ENCODE measurements at places on chromosomes 12 and 14.
A peak's percentile ranks its signal among the peaks of the same experiment; 100 is the strongest.

GRCh38 chr12:106643000-106643399 lies 60.2 kb downstream of the RFX4 start:
- DNase-seq = no peak

GRCh38 chr14:89357655-89358297 lies 59.3 kb downstream of the FOXN3 start:
- DNase-seq = no peak

DNA sequence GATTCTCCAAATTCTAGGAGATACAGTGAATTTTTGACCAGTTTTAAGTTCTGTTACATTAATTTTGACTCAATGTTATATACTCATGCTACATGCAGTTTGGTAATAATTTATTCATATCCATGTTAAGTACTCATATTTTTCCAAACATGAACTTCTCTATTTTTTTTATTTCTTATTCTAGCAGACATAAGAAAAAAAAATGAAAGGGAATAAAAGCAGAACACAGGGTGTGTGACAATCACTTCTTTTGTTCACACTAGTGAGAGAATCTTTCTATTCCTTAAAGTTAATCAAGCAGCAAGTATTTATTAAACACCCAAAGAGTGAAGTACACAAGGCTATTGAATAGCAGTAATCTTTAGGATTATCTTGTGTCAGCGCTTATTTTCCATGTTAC lies 171.1 kb upstream of the ATP2B1 start:
- no peak for DNase-seq

- DNase-seq = peak; percentile 20
Observed at GRCh38 chr12:78229591-78230101, 399.0 kb downstream of the NAV3 start.

GRCh38 chr12:27057543-27057942 lies 24.8 kb downstream of the C12orf71 start:
- no peak for DNase-seq

DNA sequence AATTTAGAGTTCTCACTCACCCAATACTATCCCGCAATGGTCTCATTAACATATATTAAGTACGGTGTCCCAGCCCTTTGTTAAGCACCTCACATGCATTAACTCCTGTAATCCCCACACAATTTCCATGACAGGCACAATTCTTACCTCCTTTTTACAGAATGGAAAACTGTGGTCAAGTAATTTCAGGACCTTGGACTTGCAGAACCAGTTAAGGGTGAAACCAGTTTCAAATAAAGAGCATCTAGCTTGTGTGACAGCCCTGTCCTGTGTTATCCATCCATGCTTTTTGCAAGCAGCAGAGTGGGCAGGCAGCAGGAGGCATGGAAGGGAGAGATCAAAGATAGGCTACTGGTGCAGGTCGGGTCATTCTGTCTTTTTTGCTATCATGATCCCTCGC lies 470.8 kb downstream of the NELL2 start:
- no peak for DNase-seq

GRCh38 chr12:78442454-78442801 lies 422.1 kb upstream of the SYT1 start:
- no peak for DNase-seq

DNA sequence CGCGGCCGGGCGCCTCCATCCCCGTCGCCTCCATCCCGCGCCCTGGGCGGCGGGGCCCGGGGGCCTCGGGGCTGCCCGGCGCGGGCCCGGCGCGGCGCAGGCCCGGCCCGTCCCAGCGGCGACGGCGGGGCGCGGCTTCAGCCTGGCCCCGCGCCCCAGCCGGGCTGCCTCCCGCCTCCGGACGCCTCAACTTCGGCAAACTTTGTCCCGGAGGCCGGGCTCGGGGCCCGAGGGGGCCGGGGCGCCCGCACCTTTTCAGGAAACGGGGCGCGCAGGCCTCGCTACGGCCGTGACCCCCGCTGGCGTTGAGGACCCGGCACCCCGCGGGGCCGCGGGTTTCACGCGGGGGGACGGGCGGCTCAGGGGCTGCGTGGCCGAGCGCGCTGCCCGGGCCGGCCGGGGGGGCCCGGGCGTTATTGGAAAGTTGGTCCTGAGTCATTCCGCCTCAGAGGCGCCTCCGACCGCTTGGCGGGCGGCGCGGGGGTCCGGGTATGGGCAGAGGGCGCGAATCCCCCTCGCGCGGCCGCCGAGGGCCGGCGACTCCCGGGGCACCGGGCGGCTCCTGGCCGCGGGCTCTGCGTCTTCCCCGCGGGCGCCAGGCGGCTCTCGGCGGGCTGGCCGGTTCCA lies 575 bp downstream of the TRAF3 start:
- DNase-seq = peak; percentile 31

DNA sequence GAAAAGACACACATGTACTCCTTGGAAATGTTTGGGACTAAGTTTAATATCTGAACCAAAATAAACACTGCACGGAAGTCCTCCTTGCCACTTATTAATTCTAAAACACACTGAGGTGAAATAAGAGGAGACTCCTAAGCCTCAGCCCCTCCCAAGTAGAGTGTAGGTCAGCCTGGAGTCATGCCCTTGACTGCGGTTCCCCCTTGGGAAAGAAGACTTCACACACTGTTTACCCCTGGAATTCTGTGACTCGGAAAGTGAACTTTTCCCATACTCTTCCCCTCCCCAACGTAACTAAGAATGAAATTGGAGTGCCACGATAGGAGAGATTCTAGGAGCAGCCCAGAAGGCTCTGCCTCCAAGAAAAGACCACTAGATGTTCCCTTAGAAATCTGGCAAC lies 8.6 kb upstream of the TFCP2 start:
- DNase-seq = no peak

GRCh38 chr12:18068355-18068754 lies 21.6 kb downstream of the RERGL start:
- no peak for DNase-seq

- DNase-seq = no peak
Observed at GRCh38 chr14:52610187-52610586, 57.6 kb downstream of the GPR137C start.

GRCh38 chr12:52739963-52740362 lies 36.6 kb upstream of the KRT77 start:
- DNase-seq = no peak

DNA sequence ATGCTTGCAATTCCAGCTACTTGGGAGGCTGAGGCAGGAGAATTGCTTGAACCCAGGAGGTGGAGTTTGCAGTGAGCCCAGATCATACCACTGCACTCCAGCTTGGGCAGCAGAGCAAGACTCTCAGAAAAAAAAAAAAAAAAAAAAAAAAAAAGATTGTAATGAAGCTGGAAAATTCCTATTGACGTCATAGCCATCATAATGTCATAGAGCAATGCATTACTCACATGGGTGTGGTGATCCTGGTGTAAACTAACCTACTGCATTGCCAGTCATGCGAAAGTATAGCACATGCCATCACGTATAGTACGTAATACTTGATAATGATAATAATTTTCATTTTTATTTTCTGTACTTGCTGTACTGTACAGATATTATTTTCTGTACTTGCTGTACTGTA lies 42.7 kb upstream of the NID2 start:
- DNase-seq = no peak

GRCh38 chr14:93045965-93046704 lies 69.6 kb downstream of the ITPK1 start:
- no peak for DNase-seq

DNA sequence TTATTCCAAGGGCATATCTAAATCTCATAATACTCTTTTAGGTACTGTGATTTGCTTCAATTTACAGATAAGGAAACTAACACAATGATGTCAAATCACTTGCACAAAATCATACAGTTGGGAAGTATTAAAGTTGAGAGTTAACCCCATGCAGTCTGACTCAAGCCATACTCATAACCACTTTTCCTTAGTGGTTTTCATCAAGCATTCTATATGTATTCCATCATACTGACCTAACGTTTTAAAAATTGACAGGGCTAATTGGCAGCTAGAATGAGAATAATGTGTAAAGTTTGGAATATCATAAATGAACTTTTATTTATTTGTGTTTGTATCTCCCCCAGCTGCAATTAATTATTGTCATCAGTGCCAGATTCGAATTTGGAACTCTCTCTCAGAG lies 20.9 kb downstream of the PUS7L start:
- no peak for DNase-seq

GRCh38 chr12:117576053-117576452 lies 214.6 kb upstream of the NOS1 start:
- DNase-seq = no peak

DNA sequence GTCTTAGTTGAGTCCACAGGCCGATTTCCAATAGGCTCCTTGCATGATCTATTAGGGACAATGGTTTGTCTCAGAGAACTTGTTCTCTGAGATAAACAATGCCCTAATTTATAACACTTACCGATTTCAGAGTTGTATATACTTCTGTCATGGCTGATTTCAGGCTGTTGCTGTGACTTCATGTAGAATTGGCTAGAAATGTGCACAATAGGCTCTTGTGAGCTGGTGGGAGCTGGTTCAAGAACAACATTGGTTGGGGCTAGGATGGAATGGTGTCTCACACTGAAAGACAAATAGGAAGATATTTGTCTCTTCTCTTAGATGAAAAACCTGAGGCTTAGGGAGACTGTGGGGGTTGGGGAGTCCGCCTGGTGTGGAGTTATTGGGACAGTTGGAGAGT lies 6.7 kb upstream of the KRT86 start:
- DNase-seq = no peak

GRCh38 chr12:47099610-47100009 lies 19.9 kb upstream of the AMIGO2 start:
- no peak for DNase-seq

DNA sequence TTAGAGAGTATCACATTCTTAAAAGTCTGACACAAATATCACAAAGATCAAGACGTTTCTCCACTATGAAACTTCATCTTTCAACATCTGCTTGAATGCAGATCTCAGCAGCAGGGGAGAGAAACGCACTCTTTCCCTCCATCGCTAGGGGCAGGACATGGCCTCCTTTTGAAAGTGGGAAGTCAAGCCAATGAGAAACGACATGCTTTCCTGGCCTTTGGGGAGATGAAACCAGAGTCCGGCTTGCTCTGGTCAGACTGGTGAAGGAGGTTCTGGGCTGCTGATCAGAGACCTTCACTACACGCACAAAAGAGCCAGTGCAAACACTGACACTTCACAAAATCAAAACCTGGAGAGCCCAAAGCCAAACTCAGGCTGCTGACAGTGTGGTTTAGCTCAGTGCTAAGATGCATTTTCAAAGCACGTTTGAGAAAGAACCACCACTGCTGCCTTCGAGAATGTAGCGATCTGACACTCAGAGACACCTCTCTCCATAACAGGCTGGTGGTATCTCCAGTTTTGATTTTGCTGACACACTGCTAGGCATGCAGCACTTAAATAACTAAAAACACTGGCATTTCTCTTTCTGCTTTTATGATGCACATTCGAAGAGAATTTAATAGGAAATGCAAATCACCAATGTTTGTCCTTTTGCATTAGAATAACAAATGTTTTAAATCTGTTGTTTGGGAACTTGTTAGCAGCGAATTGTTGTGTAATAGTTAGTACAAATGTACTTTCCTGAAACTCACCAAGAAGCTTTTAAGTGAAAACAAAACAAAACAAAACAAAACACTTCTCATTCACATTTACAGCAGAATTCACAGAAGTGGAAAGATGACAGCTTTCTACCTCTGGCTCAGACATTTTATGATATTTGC lies 93.9 kb upstream of the OVCH1 start:
- no peak for DNase-seq

Measured in activated naive CD4-positive, alpha-beta T cell treated with anti-CD3 and anti-CD28 coated beads, Interleukin-2, amount 50 U/mL, for 72 hours (primary cell).